Vagina (tissue), 2 donors: ENCODE measurements at places on chromosomes 1 and 21.
A peak's percentile ranks its signal among the peaks of the same experiment; 100 is the strongest.

DNA sequence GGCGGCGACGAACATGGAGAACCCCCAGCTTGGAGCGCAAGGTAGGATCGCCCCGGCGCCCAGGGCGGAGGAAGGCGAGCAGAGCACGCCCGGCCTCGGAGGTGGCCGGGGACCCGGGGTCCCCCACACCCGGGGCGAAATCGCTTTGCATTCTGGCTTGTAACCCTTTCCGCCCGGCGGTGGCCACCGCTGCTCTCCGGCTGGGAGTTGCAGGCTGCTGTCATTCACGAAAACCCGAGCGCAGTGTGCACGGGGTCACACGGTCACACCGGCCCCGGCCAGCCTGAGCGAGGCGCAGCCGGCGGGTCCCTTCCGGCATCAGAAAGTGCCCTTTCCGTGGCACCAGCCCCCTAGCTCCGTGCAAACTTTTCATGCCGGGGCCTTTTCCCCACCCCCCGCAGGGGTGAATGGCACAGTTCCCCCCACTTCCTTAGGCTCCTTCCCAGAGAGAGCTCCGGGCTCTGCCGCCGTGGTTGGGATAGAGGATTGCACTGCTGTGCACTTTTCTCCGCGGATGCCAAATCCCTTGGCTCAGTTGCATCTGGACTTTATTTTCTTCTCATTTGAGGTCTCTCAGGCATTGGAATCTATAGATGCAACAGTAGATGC, 802 bp downstream of the KAZN start:
- no peak for DNase-seq

DNA sequence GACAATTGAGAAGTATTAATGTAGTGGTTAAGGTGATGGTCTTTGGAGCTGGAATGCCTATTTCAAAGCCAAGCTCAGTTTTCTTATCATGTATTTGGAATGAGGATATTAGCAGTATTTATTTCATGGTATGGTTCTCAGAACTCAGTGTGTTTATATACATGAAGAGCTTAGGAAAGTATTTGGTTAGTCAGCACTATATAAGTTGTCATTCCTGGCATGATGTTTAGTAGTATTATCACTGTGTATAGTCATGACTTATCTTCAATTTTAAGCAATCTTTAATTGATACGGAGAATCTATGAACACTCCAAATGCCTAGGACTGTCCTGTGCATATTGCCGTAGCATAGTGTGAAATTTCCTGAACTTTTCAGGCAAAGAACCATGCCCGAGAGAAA, 501.9 kb upstream of the USP24 start:
- no peak for DNase-seq

GRCh38 chr21:44694776-44695175, 2.2 kb upstream of the KRTAP10-12 start:
- peak; percentile 64 for DNase-seq

GRCh38 chr1:31062867-31063380, 2.6 kb downstream of the PUM1 start:
- DNase-seq: no peak

DNA sequence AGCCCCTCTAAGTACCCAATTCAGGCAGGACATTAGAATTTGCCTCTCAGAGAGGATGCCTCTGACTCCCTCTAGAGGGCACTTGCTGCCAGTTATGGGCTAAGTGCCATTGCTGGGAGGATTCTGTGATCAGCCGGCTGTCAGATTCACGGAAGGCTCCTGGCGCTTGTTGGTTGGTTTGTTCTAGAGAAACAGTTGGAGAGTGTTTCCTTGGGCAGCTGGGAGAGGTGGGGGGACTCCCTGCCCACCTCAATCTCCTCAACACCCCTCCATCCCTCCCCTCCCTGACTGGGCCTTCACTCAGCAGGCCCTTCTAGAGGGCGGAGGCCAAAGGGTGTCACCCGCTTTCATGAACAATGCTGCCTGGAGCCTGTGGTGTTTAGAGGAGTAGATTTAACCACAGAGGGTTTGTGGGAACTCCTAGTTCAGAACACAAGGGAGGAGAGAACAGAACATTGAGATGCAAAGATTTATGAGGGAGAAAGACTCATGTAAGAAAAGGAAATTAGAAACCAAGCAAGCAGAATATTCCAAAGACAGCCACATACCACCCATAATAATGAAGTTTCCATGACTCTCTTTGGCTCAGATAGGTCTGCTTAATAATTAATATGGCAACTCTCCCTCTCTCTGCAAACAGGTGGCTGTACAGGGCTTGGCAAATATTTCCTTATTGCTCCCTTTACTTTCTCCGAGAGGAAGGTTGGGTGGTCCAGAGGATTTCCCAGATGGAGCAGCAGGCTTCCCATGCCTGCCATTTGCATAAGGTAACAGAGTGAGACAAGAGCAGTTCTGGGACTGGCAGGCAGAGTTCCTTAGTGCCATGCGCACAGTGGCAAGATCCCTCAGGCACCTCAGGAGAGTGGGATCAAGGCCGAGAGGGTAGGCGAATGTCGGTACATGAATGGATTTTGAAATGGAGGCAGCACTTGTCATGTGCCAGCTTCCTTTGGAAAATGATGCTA, 30.0 kb upstream of the ACP6 start:
- no peak for DNase-seq

- DNase-seq: no peak
Observed at GRCh38 chr1:24859063-24860010, 70.7 kb downstream of the RUNX3 start.

GRCh38 chr1:209545423-209545822, 38.1 kb upstream of the CAMK1G start:
- no peak for DNase-seq
